ENCODE measurements at places on chromosomes 2 and 18.

- no peak for DNase-seq
Observed at GRCh38 chr18:41674506-41674905, 280.5 kb upstream of the PIK3C3 start.

GRCh38 chr2:240389302-240389805, 46.1 kb upstream of the GPC1 start:
- no peak for DNase-seq

- peak; percentile 3 for DNase-seq
Observed at GRCh38 chr2:175036582-175037018, 31.4 kb upstream of the CHN1 start.

DNA sequence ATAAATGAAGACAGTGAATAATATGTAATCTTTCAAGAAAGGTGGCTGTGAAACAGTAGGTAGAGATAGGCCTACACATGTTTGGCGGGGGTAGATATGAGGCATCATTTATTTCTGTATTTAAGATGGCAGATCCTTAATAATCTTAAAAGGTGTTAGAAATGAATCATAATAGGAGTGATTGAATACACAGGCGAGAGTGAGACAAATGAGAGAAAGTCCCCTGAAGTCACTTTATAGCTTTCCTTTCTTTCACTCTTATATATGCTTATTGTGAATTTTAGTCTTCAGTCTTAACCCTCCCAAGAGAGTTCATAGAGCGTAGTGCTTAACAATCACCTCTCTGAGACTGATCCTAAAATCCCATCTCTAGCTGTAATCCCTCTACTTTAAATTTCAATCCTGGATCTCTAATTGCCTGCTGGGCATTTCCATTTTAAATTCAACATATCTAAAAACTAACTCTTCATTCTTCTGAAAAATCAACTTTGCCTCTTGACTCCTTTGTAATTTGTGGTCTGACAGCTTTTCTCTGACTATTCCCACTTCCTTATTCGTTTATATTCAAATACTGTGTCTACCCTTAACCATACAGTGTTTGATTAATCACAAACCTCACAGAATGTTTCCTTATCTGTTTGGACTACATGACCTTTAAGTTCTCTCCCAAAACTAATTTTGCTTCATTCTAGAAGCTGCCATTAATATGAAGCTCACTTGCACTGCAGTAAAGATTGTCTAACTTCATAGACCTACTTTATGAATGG, 463.7 kb upstream of the FSIP2 start:
- no peak for DNase-seq

DNA sequence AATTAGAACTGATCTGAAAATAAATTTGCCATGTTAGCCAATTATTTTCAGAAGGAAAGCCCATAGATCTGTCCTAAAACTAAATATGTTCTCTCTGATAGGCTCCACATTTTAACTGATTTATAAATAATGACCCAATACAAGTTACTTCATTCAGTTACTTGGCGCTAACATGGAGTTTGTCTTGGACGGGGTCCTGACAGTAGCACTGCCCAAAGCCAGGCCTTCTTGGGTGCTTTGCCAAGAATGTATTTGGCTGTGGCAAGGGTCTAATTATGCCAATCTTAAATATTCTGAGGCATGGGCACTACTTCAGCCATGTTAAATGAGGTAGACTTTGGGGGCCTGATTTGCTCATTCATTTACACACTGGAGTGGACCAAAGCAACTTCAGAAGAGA, 135.0 kb upstream of the PKDCC start:
- no peak for DNase-seq

DNA sequence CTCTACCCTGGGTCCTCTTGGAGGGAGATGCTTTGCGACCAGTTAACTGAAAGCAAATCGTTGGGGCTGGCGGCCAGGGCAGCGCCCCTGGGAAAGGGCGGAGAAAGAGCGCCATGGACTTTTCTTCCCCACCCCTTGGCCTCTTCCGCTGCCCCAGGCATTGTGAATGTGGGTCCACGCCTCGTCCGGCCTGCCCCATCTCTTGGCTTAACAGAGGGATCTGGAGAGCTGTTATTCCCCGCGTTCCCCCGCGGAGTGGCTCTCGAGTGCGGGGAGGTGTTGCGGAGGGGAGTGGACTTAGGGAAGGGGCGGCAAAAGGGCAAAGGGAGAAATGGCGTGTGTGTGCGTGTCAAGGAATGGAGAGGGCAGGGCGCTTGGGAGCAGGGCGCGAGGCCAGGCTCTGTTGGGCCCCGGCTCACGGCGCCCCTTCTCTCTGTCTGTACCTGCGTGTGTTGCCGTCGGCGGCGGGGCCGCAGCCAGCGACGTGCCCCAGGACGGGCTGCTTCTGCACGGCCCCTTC, 6.6 kb downstream of the EMX1 start:
- DNase-seq, result no peak

DNA sequence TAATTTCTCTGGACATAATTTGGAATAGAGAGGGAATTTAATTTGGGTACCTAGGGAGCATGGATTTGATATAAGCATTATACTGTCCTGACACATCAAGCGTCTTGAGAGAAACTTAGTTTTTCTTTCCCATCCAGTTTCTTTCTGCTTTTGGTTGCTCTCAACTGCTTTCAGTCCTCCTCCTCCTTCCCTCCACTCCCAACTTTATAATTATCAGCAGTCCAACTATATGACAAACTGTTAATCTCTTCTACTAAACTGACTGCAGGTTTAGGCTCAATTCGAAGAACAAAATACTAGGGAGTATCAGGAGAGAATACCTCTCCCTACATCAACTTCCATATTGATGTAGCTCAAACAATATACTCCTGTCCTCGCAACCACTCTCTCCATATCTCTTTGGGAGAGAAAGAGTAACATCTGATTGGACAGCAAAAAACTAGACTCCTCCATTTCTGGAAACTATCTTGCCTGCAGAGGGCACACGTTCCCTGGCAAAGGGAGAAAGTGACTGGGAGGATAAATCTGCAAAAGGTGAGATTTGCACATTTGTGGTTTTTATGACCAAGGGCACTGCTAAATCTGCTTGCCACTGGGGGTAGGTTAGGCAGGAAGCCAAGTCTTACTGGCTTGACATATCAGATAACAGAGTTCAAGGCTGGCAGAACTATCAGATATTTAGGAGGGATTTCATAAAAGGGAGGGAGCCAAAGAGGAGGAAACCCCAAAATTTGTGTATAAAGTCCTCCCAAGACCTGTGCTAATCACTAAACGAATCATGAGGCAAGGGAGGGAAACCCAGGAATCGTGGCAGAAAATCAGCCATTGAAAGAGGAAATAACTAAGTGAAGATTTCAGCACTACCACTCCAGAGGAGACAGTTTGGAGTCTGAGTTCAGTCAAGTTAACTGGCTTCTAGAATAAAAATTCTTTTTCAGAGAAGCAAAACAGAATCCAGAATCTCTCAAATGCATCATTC, 40.0 kb downstream of the ICA1L start:
- DNase-seq, result peak; percentile 23

GRCh38 chr2:12486205-12487118, 230.3 kb upstream of the TRIB2 start:
- DNase-seq, result no peak

DNA sequence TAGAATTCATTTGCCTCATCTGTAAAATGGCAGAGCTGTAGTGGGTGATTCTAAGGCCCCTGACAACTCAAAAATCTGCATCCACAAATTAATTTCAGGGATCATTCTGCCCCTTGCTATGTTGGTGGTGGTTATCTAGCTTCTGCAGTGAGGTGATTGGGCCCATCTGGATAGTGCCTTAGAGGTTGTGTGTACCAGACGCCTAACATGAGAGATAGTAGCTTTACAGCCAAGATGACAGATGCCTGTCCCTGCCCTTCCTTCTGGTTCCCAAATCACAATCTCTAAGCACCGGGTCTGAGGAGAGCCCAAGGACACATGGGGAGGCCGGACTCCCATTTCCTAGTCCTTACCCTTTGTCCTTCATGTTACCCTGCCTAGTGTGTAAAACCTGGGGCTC, 51.1 kb upstream of the TNP1 start:
- no peak for DNase-seq

DNA sequence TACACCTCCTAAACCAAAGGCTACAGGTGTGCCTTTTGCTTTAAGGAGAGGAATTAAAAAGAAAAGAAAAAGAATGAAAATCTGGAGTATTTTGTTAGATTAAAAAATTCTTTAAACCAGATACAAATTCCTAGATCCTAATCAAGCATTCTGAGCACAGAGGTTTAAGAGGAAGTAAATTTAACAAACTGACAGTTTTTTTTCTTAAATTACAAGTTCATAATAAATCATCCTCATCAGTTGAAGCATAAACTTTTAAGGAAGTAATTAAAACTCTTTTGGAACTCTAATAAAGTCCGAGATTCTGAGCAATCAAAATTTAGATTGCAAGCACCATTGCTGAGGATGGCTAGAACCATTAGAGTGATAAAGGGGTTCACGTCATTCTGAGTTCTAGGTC, 75.1 kb downstream of the POLE4 start:
- DNase-seq, result no peak

DNA sequence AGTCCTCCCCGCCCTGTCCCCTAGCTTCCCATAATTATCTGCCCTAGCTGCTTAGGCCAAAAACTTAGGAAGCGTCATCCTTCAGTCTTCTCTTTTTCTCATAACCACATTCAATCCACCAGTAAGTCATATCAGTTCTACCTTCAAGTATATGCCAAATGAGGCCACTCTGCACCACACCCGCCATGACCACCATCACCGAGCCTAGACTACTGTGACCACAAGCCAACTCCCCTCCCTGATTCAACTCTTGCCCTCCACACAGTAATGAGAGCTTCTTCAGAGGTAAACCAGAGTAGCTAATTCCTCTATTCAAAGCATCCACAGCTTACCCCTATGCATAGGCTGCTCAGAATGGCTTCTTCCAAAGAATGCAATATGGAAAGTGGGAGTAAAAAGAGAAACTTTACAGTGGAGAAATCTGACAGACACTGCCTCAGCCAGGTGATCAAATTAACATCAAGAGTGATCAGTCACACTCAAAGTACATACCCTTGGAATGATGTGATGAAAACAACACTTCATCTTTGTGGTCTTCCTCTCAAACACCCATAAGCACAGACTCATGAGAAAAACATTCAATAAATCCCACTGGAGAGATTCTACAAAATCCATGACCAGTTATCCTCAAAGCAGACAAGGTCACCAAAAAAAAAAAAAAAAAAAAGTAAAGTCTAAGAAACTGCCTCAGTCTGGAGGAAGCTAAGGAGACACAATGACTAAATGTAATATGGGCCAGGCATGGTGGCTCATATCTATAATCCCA, 17.7 kb downstream of the MBOAT2 start:
- peak; percentile 64 for DNase-seq

DNA sequence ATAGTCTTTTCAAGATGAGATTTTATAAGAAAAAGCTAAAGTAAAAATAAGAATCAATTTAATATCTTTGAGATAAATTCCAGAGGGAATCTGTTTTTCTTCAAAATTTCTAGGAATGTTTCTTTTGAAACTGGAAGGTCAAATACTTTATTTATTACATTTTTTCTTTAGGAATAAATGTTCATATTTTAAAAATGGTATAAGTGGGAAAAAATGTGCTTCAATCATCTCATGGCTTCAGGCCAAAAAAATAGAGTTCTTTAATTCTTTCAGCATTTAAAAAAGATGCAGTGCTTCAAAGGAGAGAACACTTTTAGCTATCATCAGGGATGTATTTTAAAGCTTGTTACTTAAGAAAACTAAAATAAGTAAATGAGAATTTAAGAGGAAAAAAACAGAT, 110.6 kb downstream of the NEB start:
- DNase-seq, result no peak

- DNase-seq, result no peak
Observed at GRCh38 chr2:3205845-3206244, 171.8 kb downstream of the EIPR1 start.

DNA sequence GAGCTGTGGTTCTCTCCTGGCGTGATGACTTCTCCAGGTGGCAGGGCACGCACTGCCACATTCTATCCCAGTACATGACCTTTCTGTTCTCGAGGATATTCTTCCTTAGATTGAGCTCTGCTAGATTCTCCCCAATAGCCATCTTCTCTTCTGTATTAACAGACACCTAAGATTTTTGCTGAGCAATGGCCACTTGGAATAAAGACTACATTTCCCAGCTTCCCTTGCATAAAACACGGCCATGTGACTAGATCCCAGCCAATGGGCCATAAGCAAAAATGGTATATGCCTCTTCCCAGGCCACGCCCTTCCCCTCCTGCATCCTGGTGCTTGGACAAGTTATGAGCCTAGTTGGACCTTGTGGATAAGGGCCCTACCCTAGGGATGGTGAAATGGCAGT, 82.1 kb downstream of the EIF2AK3 start:
- no peak for DNase-seq

GRCh38 chr18:7116792-7117389, 706 bp downstream of the LAMA1 start:
- no peak for DNase-seq

GRCh38 chr18:63843008-63843407, 44.5 kb upstream of the SERPINB2 start:
- no peak for DNase-seq

DNA sequence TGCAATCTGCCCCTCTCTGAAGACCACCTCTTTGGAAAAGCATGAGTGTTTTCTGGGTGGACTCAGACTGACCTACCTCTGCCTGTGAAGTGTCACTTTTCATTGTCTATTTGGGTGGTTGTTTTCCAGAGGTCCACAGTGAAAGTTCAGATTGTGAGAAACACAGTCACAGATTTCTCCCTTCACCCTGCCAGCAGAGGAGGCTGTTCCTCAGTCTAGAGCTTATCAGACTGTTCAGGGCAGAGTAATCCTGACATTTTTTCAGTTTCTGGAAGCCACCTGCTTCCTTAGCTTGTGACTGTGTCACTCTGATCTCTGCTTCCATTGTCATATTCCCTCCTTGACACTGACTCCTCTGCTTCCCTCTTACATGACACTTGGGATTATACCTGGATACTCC, 55.4 kb upstream of the RMP24 start:
- DNase-seq, result no peak

- no peak for DNase-seq
Observed at GRCh38 chr2:19609266-19609665, 250.8 kb upstream of the OSR1 start.

DNA sequence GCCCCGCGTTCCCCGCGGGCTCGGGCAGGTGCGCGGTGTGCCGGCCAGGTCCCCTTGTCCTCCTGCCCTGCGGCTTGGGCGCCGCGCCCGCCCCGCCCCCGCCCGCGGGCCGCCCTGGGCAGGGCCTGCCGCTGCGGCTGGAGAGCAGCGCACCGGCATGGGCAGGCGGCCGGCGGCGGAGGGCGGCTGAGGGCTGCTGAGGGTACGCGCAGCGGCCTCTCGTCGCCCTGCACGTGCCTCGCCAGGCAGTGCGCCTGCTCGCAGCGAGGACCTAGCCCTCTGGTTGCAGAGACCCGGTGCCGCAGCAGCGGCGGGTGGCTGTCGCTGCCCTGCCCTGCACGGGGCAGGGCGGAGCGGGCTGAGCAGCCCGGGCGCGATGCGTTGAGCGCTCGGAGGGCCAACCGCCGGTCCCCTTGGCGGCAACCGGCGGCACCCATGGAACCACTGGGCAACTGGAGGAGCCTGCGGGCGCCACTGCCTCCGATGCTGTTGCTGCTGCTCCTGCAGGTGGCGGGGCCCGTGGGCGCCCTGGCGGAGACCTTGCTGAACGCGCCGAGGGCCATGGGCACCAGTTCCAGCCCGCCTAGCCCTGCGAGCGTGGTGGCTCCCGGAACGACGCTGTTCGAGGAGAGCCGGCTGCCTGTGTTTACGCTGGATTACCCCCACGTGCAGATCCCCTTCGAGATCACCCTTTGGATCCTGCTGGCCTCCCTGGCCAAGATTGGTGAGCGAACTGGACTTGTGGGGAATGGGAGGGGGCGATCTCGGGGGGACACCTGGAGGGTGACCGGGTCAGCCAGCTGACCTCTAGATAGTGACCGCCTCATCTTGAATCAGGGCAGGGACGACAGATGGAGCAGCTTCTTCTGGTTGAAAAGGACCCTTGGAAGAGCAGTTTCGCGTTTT, at the start of gene SLC9A2:
SLC9A2 (plus strand) TSS at position 140 of the 906 bp plus-strand sequence; CDS start at position 436, 296 bp downstream.
- DNase-seq, result no peak

- no peak for DNase-seq
Observed at GRCh38 chr18:75977081-75977480, 518.0 kb downstream of the ZNF516 start.
